ENCODE measurements at places on chromosomes 1 and 21.

GRCh38 chr1:58932859-58933598, 149.2 kb upstream of the JUN start:
- no peak for DNase-seq

- DNase-seq, result no peak
Observed at GRCh38 chr1:175555266-175555665, 188.1 kb downstream of the TNR start.

- no peak for DNase-seq
Observed at GRCh38 chr1:204725821-204726448, 40.4 kb upstream of the LRRN2 start.

DNA sequence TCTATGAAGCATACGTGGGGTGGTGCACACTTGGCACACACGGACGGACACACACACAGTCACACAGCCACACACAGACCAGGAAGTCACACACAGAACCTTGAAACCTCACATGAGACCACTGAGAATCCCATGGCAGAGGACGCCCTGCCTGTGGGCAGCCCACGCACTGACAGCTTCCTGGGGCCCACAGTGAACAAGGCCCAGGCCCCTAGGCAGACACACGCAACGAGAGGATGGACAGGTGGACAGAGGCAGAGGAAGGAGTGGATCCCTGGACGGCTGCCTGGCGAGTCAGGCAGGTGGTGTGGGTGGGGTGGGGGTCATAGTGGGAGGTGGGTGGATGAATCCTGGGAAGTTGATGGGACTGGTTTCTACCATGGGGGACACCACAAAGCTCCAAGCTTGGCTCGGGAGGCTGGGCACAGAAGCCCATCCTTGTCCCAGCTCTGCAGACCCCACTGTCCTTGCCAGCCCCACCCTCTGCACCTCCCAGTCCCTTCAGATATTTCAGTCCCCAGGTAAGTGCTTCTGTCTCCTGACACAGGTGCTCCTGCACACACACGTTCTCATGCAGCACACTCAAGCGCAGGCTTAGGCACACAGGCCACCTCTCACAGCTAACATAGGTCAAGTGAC, 49.1 kb downstream of the WNT9A start:
- no peak for DNase-seq

DNA sequence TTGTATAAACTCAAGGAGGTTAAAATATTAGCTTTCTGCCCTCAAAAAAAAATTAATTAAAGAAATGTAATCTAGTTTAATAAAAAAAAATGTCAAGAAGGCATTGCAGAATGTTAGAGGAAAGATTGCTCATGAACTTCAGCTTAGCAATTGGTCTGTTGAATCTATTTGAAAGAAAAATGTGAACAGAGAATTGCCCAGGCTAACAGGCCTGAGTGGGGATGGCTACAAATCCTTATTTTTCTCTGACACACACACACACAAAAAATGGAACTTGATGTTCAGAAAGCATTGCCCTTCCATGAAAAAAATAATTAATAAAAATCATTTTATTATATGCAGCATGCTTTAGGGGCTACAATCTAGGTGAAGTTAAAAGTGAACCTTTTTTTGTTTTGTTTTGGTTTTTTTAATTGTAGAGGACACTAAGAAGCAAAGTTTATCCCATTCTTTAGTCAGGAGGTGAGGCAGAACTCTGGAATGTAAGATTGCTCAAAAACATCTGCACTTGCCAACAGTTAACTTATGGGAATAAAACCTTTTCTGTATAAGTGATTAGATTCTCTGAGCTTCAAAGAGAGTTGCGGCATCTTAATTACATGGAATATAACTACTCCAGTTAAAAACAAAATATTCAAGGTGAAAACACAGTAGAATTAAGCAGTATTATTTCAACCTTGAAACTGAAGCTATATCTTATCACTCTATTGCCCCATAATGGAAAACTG, 658.5 kb upstream of the ADGRL2 start:
- DNase-seq, result no peak

- no peak for DNase-seq
Observed at GRCh38 chr1:235022981-235023710, 105.5 kb downstream of the TOMM20 start.

GRCh38 chr1:160997323-160998038, 23.5 kb downstream of the F11R start:
- DNase-seq, result peak; percentile 40

DNA sequence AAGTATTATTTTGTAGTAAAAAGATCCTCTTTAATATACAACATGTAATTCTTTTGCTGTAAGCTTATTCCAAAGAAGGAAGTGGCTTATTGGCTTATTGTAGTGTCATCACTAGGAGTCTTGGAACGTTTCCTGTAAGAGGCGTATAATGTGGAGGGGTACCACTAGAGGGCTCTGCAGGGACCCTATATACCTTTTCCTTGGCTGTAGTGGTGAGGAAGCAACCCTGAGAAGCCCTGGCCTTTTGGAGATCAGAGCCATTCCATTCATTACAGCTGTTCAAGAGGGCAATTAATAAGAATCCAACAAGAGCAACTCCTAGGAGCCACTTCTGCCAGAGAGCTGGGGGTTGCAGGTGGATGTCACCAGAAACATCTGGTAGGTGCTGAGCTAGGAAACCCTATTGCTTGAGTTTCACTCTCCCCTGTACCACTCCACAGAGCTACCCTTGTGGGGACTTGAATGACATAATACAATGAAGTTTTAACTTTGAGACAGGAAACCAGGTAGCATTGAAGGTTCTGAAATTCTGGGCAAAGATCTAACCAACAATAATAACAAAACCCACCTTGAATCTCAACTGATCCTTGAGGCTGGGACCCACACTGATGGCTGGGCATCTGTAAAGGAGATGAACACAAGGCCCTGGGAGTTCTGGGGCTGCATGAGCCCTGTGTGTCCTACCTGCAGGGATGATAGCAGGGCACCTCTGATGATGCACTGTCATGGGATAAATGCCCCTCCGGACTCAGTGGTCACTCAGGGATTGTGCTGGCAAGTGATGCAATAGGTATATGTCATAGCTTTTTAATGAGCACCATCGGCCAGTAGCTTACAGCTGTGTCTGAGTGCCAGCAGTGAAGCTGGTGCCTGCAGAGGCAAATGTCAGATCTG, 160.2 kb upstream of the COA6 start:
- DNase-seq, result peak; percentile 42

DNA sequence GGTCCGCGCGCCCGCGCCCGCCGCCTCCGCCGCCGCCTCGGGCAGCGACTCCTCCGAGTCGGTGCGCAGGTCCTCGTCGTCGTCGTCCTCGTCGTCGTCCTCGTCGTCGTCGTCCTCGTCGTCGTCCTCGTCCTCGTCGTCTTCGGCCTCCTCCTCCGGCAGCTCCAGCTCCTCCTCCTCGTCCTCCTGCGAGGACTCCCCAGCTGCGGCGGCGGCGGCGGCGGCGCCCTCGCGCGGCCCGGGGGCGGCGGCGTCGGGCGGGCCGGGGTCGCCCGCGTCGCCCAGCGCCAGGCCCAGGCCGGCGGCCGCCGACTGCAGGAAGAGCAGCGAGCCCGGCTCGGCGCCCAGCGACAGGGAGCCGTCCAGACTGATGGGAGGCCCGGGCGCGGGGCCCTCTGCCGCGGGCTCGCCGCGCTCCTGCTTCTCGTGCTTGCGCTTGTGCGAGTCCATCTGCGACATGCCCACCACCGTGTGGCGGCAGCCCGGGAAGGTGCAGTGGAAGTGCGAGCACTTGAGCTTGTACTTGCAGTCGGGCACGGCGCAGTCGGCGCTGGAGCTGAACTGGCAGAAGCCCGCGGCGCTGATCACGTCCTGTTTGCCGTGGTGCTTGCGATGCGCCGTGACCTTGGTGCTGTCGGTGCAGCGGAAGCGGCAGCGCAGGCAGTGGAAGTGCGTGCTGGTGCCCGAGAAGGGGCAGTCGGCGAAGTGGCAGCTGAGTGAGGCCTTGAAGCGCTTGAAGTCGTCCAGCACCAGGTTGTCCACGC, 157.3 kb downstream of the CASZ1 start:
- DNase-seq, result no peak

DNA sequence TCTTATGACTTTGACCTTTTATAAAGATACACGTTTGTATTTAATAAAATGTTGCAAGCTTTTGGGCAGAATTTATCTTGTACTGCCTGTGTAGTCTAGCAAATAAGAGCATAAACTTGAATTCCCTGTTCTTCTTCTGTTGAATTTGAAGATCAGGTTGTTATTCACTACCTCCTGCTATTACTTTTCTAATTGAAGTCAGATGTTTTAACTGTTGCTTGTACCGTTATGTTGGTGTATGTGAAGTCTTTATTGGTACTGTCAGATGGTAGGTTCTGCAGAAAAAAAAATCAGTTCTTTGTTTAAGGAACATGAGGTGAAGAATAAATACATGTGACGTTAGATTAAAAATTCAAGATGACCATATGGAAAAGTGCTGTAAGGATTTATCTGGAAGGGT, 69.1 kb downstream of the DYRK1A start:
- no peak for DNase-seq

DNA sequence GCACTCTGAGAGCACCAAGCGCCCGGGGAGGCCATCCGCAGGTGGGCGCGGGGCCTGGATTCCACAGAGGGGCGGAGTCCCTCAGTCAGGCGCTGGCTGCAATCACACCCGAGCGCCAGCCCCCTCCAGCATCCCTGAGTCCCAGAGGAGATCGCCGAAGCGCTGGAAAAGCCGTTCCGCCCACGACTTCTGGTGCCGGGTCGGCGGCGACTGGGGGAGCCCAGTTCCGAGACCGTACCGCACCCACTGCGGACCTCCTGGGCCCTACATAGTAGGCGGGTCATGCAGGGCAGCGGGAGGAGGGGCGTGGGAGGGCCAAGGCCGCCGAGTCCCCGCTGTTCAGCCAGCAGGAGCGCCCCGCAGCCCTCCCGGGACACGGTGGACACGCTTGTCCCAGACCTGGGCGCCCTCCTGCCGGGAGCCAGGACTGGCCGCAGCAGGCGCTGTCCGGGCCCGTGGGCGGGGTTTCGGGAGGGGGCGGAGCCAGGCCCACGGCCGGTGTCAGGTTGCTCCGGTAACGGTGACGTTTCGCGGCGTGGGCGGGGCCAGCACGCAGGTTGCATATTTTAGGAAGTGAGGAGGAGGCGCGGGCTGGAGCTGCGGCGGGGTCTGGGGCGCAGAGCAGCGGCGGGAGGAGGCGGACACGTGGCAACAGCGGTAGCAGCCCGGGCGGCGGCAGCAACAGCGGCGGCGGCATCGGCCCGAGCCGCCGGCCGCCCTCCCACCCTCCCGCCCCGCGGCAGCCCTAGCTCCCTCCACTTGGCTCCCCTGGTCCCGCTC, at the start of gene ATP1A1:
Gene ATP1A1, plus strand, starts transcription at position 594 of the 780 bp plus-strand sequence. CDS start 268 bp downstream, outside the sequence.
- peak; percentile 99 for DNase-seq

DNA sequence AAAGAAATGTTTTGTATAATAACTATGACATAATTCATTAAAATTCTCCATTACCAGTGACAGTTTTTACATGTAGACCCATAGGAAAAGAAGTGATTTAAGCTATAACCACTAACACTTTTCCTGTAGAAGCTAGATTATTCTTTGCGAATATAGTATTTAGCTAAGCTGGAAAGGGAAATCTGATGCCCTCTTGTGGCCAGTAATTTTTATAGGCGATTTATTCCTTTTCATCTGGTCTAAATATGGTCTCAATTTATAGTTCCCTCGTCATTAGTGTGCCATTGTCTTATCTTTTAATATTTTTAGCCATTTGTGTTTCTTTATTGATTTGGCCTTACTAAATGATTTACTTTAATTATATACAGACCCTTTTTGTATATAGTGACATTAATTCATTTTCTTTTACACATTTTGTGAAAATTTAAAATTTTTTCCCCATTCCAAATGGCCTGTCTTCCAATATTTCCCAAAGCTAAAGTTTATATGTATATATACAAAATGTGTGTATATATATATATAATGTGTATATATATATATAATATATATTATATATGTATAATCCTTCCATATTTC, 26.7 kb downstream of the BTG3 start:
- DNase-seq, result no peak

GRCh38 chr1:87170157-87170556, 158.5 kb upstream of the LMO4 start:
- DNase-seq, result no peak

DNA sequence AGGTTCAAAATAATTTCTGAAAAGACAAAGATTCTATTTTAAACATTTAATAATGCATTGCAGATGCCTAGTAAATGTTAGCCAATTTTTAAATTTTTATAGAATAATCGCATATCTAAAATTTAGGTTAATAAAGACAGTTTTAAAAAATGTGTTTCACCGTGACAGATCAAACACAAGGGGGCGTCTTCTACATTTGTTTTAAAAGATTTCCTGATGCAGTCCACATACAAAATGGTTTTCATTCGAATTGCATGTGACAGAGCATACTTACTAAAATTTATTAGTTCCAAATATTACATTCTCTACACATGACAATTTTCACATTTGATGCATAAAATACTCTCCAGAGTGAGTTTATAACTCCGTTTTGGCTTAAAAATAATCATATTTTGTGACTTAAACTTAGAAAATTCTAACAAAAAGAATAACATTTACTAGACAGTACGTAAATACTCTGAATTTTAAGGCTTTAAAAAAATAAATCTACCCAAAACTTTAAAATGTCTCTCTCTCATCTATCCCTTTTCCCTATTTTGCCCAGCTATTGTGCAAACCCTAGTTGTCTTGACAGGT, 75.5 kb downstream of the ADAMTS1 start:
- no peak for DNase-seq

- no peak for DNase-seq
Observed at GRCh38 chr1:40204856-40205255, 42.9 kb upstream of the TMCO2 start.

- no peak for DNase-seq
Observed at GRCh38 chr1:192581131-192581927, 5.8 kb downstream of the RGS1 start.

DNA sequence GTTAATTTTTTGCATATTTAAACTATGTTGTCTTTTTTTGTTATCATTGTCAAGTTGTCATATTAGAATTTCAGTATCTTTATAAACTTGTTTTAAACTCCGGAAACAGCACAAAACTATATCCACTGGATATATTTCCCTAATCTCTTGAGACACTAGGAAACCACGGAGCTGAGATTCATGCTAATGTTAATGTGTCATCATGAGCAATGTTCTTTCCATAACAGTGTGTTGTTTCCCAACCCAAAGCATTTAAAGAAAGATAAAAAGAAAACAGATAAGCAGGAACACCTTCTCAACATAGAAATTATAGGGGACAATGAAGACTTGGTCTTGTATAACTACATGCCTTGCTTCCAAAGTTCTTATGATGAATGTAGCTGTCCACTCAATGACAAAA, 626.2 kb upstream of the TMPRSS15 start:
- no peak for DNase-seq

DNA sequence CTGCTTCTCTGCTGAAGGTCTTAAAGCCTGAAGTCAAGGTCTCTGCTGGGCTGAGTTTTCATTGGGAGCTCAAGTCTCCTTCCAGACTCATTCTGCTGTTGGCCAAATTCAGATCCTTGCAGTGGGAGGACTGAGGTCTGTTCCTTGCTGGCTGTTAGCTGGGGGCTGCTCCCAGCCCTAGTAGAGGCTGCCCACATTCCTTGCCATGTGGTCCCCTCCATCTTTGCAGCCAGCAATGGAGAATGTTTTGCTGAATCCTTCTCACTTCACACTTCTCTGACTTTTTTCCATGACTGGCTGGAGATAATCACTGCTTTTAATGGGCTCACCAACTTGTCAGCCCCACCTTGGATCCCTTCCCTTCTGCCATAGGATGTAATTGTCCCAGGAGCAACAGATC, 33.2 kb downstream of the UBASH3A start:
- DNase-seq, result no peak

All from activated CD4-positive, alpha-beta T cell treated with anti-CD3 and anti-CD28 coated beads for 4 hours (primary cell).